ENCODE measurements at places on chromosomes 1 and 21.
A peak's percentile ranks its signal among the peaks of the same experiment; 100 is the strongest.

GRCh38 chr1:28236656-28237322 lies 865 bp downstream of the ATP5IF1 start:
- no peak for DNase-seq

DNA sequence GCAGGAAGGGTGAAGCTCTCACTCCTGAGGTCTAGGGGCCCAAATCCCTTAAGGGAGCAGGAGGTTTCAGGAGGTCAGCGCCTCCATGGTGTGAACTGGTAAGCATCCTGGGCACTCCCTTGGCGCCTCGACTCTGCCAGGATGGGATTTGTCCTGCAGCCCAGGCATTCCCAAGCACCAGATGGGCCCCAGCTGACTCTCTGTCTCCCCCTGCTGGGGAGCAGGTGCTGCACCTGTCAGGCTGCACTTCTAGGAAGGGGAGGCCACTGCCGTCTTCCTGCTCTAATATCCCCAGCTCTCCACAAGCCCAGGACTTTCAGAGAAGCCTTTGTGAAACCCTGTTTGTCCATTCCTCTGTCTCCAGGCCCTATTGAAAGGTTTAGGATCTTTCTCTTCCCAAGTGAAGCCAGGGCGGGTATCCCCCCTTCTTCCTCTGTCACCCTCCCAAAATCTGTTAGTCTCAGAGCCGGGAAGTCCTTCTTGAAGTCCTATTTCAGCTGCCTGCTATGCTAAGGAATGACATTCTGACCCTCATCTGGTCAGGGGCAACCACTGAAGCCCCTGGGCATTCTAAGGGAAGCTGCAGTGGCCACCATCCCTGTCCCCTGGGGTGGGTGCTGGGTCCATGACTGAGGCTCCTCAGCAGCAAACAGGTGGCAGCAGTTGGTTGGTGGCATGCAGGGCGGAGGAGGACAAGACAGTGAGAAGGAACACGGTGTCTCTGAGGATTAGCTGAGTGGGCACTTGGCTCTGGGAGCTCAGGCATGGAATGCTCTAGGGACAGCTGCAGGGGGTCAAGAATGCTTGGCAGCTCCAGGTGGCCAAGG lies 3.2 kb downstream of the MYBPH start:
- peak; percentile 49 for DNase-seq

GRCh38 chr1:146020058-146021049 lies 1.2 kb downstream of the HJV start:
- no peak for DNase-seq

DNA sequence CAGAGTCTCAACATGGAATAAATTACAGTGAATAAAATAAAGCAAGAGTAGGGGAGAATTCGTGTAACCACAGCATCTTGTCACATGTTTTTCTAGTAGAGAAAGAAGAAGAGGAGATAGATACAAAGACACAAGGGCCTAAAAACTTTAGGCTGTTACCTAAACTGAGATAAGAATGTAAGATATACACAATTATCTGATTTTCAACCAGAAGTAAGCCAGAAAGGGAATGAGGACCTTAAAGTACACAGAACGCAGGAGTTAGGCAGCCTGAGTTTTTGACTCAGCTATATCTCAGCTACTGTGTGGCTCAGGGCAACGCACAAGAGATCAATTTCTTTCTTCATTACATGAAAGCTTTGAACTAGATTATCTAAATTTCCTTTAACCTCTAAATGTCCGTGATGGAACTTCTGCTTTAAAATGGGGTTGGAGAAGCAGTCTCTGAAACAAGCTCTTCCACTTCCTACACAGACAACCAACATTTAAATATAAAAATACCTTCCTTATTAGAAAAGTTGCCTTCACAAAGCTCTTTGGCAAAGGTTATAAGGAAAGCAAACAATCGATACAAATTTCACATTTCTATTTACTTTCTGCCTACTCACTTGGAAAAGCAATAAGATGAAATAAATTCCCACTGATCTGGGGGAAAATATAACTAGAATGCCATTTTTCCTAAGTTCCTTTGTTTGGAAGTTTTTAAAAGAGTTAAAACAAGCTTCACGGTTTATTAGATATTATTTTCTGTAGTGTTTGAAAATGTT lies 5.2 kb upstream of the RGS13 start:
- no peak for DNase-seq

GRCh38 chr1:210250998-210251679 lies 18.5 kb downstream of the SERTAD4 start:
- peak; percentile 28 for DNase-seq

DNA sequence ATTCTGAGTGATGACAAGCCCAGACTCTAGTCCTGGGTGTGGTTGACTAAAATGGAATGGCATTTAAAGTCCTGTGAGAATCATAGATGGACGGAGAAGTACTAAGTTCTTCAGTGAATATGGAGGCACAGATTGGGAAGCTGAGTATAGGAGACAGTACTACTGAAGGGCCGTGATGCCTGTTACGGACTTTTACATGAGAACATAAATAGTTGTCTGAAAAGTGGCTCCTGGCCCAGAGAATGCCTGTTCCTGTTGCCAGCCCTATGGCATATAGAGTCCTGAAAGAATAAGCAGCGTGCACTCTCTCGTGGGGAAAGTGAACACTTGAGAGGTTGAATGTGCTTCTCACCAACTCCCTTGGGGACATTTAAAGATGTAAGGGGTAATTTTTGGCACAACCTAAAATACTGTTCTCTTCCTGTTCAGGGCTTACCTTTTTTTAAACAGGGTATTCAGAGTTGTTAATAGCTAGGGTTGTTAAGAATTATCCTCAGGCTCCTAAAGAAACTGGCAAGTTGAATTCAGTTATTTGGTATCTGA lies 20.4 kb downstream of the CCT8 start:
- DNase-seq: no peak

DNA sequence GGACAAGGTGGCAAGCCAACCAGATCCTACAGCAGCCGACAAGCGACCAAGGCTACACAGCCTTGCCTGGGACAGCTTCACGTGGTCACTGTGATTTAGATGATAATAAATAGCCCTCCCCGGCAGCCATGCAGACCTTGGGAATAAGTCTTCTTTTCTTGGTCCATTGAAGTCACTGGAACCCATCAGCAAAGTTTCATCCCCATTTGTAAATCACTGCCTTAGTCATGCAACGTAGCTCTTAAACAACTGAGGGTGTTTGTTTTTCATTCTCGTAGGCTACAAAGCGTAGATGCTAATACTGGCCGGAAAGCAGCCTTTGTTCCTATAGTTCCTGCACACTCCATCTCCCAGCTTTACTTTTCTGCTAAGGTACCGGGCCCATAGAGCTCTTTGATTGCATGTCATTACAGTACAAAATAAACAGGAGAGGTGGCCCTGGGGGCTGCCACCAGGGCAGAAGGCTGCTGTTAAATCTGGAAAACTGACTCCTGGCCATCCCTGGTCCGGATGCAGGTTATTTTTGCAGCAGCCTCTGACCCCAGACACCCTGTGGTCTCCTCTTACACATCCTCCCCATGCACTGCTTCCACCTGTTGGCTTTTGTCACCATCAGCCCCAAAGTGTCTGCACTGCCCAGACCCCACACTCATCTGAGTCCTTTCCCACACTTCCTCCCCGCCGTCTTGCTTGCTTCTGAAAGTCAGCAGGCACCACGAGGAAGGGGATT lies 105.5 kb downstream of the TOMM20 start:
- DNase-seq: no peak

- DNase-seq: no peak
These were observed 581.6 kb downstream of the NPHP4 start for GRCh38 chr1:5410652-5411051.

GRCh38 chr21:46361176-46361575 lies 37.2 kb downstream of the PCNT start:
- no peak for DNase-seq

DNA sequence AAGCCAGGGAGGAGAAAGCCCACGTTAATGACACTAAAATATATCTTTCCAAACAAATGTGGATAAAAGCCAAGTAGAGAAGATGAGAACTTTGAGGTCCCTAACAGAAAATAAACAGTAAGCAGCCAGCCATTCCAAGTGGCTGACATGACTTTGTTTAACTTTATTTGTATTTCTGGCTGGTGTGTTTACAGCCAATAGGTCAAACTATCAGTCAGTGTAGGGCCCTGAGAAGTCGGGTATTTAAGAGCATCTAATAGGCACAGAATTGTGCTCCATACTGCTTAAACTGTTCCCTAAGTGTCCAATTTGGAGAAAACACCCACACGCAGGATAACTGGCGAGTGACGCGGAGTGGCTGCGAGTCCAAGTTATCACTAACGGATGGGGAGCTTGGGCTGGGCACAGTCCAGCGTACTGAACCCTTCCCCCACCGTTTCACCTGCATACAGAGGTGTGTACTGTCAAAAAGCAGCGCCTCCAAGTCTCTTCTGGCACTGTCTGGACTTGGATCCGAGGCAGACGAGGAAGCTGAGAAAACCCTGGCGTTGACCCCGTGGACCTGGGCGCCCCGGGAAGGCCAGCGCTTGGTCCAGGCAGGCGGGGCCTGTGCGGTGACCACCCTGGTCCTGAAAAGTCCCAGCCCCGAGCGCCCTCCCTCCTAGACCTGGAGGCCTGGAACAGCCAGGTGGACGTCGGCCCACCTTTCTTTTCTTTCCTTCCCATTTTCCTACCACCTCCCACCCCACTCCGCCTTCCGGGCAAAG lies 662 bp upstream of the LGALS8 start:
- no peak for DNase-seq

DNA sequence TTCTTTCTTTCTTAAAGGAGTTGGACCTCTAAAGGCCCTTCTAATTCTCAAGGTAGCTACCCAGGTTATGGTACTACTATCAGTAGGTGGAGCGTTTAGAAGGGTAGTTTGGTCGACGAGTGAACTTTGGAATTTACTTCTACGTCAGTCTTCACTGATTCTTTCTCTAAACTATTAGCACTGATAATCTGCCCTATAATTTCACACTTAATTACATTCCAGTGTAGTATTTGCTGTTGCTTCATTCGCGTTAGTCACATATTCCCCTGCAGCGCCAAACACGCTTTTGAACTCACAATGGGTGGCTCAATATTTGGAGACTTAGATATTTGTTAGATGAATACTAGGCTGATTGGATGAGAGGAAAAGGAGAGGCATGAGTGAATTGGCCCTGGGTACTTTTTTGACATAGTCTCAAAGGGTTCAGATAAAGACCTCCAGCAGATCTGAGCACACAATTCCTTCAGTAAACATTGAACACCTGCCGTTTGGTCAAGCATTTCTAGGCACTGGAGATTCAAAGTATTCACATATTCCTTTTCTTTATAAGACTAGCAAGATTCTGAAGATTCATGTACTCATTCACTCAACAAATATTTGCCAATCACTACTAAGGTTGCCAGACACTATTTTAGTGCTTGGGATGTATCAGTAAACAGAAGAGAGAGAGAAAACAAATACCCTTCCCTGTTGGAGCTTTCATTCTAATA lies 929 bp upstream of the FOXJ3 start:
- DNase-seq: no peak

- no peak for DNase-seq
These were observed 88.4 kb downstream of the ST6GALNAC5 start for GRCh38 chr1:76955652-76956051.

DNA sequence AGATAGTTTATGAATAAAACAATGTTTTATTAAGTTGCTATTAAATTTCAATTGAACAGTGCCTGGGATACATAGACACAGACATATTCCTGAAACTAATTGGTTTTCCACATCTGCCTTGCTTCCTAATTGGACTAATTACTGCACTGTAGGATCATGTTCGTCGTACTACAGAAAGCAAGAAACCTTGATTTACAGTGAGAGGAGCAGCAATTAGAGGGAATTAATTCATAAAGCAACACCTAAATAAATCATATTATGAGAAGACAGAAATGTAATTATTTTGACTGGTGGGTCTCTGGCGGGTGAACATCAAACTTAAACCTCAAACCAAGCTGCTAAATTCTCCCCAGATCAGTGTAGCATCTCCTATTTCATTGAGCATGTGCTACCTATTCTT lies 124.6 kb upstream of the CAMK1G start:
- DNase-seq: no peak

DNA sequence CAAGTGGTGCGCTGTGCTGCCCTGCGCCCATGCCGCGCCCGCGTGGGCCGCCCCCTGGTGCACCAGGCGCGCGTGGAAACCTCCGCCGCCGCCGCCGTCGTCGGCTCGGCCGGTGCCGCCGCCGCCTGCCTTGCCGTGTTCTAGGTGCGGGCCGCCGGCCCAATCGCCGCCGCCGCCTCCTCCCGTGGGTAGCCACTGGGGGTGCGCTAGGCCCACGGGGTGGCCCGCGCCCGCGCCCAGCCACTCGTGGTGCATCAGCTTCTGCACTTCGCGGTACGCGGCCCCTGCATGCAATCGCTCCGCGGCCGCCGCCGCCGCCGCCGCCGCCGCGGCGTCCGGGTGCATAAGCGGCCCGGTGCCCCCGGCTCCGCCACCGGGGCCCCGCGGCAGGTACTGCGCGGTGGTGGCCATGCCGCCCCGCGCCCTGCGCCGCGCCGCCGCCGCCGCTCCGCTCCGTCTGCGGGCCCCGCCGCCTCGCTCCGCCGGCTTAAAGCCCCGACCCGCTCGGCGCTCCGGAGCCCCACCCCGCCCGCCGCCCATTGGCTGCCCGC lies at the start of gene POU3F1:
Gene POU3F1 (minus strand): TSS at position 461 of the 551 bp plus-strand sequence. CDS start 50 bp downstream, at position 411.
- no peak for DNase-seq

GRCh38 chr1:10685808-10686403 lies 110.5 kb downstream of the CASZ1 start:
- DNase-seq: no peak

DNA sequence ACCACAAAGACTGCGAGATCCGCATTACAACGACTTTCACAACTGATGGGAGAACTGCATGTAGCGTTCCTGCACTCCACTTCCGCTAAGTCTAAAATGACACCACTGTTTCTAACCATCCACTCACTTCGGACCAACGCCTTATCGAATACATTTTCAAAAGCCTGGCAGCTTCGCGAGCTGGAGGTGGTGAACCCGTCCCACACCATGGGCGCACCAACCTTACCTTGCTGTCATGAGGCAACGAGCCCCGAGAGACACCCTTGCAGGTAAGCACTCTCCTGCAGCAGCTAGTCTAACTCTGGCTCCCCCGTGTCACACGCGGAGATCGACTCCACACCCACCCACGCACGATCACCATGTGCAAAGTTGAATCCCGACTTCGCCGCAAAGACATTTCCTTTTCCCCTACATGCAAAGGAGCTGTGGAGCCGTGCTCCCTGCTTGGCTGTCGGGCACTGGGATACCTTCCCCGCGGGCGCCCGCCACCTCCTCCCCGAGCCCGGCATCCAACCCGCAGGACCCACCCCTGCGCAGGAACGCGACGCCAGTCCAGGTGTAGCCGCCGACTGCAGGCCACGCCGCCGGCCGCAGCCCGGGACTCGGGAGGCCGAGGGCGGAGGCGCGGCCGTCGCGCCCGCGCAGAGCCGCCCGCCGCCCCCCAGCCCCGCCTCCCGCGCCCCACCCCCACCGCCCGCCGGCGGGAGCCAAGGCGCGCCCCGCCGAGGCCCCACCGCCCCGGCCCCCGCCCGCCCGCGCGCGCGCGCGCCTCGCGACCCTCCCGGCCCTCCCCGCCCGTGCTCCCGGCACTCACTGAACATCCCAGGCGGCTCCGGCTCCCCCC lies 629 bp downstream of the TAF5L start:
- peak; percentile 60 for DNase-seq

DNA sequence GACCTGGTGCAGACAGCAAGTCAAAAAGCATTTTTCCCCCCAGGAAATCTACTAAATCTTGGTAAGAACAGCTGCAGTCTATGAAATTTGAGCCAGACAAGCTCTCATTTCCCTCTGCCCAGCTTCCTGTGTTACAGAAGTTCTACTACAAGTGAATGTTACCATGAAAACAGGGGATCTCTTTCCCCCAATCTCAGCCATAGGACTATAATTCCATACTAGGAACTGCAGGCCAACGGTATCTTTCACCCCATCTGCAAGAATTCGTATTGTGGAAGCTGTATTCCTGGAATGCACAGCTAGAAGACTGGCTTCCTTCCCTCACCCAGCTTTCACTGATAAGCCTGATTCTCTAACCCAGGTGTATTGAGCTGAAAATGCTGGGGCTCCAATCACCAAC lies 1655.4 kb downstream of the BRINP3 start:
- no peak for DNase-seq

- DNase-seq: no peak
These were observed 40.9 kb downstream of the AGPAT3 start for GRCh38 chr21:43905726-43906455.

All from stimulated activated CD4-positive, alpha-beta T cell treated with anti-CD3 and anti-CD28 coated beads, Interleukin-1b, Interleukin-23, amount 100 ng/mL, for 48 hours (primary cell).